ENCODE measurements at places on chromosomes 11 and 22.
A peak's percentile ranks its signal among the peaks of the same experiment; 100 is the strongest.

DNA sequence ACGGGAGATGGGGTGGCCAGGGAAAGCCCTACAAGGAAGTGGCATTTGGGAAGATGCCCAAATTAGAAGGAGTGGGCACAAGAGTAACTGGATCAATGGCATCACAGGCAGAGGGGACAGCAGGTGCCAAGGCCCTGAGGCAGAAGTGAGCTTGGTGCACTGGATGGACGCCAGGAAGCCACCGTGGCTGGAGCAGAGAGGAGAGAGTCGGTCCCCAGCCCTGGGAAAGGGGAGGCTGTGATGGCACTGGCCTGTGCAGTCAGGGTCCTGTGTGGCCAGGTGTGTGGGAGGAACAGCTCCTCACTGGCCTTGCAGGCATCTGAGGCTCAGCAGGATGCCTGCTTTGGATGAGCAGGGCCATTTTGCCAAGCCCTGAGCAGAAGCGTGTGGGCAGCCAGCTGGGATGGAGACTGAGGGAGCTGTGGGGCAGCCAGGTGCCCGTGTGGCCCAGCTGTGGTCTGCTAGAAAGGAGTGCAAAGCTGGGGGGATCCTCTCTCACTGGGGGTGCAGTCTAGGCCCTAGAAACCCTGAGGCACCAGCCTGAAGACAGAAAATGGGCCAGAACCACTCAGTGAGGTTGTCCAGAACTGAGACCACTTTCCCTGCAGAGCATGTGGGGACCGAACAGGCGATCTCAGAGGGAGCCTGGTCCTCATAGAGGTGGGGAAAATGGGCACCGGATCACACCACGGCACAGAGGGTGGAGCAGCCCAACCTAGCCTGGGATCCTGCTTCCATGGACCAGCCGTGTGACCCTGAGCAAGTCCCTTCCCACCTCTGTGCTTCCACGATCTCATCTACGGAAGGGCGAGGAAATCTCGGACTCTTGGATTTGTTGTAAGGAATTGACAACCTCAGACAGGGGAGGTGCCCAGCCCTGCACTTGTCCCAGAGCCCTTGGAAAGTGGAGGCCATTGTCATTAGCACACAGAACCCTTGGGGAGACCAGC lies 78.6 kb upstream of the RTL6 start:
- peaks cover 35% of the 10 kb centered on the region for H3K4me1 ChIP-seq
- DNase-seq, result no peak
- H3K27ac ChIP-seq, result peak overlapping the region; percentile 37

- no peaks in the 10 kb centered on the region for H3K4me1 ChIP-seq
- peaks cover 24% of the 10 kb centered on the region for H3K27me3 ChIP-seq
- no peaks in the 10 kb centered on the region for H3K36me3 ChIP-seq
- no peak overlapping the region for H3K27ac ChIP-seq
- H3K4me3 ChIP-seq, result no peak overlapping the region
These were observed 66.2 kb downstream of the EFCAB6 start for GRCh38 chr22:43745783-43746356.

- H3K27me3 ChIP-seq, result no peaks in the 10 kb centered on the region
- H3K4me1 ChIP-seq, result peaks cover 35% of the 10 kb centered on the region
- H3K27ac ChIP-seq, result peak overlapping the region; percentile 30
- no peak for DNase-seq
- no peak overlapping the region for H3K4me3 ChIP-seq
- no peaks in the 10 kb centered on the region for H3K36me3 ChIP-seq
These were observed 12.0 kb downstream of the STIM1 start for GRCh38 chr11:3867209-3868091.

GRCh38 chr11:17719938-17720795 lies 796 bp downstream of the MYOD1 start:
- H3K4me1 ChIP-seq, result peaks cover 5% of the 10 kb centered on the region
- H3K4me3 ChIP-seq, result peak overlapping the region; percentile 59
- no peak overlapping the region for H3K27ac ChIP-seq
- H3K36me3 ChIP-seq, result no peaks in the 10 kb centered on the region
- DNase-seq, result peak; percentile 68
- no peaks in the 10 kb centered on the region for H3K27me3 ChIP-seq
